ENCODE measurements at places on chromosomes 7 and 10.

- no peak for DNase-seq
These were observed 569.4 kb downstream of the CALN1 start for GRCh38 chr7:71842786-71843185.

DNA sequence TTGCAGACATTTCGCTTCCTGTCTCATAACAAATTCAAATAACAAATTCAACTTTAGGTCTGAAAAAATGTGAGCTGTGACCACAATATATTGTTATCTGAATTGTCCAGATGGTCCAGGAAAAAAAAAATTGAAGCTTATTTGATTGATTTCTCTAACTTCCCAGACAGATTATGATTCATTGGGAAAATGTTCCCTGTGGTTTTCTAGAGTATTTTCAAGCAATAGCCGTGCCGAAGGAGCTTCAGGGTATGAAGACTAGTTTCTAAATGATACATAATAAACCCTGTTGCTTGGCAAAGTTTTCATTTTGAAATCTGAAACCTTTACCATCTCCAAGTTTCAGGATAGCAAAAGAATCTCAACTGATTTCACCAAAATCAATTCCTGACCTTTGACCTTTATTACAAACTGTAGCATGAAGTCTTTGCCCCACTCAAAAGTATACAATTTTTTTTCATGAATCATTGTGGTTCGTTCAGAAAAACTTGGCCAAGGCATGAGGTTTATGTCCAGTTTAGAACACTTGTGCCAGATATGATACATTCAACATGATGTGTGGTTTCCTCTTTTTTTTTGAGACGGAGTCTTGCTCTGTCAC, 109.9 kb downstream of the JCAD start:
- DNase-seq: no peak

DNA sequence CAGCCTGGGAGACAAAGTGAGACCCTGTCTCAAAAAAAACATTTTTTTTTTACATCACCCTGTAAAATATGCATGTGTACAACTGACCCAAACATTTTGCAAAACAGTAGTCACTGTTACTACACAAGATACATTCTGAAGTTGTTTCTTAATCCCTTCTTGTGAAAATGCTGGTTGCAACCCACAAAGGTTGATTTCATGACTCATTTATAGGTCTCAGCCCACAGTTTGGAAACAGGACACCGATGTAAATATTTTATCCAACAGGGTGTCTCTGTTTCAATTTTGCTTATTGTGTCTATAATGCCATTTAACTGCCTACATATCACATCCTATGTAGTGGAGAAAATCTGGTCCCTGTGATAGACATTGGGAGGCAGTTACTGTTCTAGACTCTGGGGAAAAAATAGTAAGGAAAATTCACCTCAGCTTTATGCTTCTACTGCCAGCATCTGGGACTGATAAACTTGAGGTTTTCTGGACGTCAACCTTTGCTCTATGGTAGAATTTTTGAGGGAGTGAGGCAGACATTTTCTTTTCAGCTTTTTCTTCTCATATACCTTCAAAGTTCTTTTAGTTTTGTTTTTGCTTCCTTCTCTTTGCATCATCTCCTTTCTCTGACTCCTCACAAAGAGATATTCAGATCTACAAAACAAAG, 1.6 kb upstream of the RAB19 start:
- no peak for DNase-seq

- no peak for DNase-seq
These were observed at the start of gene ZNF467 for GRCh38 chr7:149773446-149774236. Gene ZNF467 (minus strand): TSS chr7:149773588. CDS start chr7:149771032, 2,556 bp downstream.

DNA sequence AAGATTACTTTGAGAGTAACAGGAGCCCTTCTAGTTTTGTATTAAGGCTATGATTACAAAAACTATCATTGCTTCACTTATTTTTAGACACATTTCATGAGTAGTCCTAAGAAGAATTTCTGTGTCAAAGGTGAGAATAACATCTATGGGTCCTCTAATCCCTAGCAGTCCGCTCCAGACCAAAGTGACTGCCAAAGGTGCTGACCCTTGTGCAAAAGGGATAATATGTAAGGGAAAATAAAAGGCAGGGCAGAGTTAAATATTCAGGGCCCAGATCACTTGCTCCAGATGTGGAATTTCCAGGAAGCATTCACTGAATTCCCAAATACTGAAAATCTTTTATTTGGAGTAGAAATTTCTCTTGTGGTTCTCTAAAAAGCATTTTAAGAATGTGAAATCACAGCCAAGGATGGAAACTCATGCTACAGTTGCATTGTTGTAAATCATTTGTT, 29.3 kb downstream of the RHOBTB1 start:
- no peak for DNase-seq

DNA sequence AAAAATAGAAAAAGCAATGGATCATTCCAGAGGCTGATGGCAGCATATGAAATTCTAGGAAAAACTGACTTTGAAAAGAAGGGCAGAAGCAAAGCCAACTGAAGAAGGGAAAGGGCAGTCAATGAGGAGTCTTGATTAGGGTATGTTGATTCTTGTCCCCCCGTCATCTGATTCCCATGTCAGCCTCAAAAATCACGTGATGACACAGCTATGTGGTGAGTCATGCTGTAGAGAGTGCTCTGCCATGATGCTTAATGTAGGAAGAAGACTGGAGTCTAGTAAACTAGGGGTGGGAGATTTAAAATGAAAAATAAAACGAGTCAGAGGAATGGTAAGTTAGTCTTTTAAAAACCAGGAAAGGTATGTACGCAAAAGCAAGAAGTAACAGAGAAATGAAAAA, 3.9 kb upstream of the POU6F2 start:
- no peak for DNase-seq

DNA sequence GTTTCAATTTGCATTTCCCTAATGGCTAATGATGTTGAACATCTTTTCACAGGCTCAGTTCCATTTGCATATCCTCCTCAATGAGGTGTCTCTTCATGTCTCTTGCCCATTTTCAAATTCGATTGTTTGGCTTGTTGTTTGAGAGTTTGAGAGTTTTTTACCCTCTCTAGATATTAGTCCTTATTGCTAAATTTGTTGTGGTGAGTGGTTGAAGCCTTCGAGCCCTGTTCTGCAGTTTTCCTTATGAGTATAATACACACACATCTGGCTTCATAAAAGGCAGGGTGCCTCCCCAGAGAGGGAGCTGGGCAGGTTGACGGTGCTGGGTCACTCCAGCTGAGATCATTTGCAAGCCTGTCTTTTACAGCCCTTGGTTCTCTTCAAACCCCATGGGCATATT, 65.1 kb downstream of the RGS10 start:
- DNase-seq: no peak

GRCh38 chr10:28623483-28623882, 53.8 kb upstream of the BAMBI start:
- no peak for DNase-seq

- no peak for DNase-seq
These were observed 882 bp upstream of the GAL3ST4 start for GRCh38 chr7:100169147-100169850.

DNA sequence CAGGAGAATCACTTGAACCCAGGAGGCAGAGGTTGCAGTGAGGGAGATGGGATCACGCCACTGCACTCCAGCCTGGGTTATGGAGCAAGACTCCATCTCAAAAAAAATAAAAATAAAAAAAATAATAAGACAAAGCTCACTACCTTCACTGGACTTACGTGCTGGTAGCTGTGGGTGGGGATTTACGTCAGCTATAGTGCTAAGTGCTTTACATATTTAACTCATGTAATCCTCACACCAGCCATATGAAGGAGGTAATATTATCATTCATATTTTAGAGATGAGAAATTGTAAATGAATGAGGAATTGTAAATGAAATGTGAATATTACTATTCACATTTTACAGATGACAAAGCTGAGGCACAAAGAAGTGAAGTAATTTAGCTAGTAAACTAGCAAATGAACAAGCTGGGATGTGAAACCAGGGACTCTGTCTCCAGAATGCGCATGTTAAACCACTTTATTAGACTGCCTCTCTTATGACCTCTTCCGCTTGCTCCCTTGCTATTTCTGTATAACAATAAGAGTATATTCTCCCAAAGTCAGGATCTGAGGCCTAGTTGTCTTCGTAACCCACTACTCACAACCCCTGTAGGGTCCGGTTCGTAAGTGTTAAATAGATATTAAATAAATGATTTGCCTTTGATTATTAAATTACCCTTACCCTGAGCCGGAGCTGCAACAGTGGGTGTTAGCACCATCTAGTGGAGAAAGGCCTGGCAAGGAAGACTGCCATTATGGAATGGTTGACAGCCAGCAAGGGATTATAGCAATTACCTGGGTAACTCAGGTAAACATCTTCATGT, 70.2 kb downstream of the HTR7 start:
- no peak for DNase-seq

DNA sequence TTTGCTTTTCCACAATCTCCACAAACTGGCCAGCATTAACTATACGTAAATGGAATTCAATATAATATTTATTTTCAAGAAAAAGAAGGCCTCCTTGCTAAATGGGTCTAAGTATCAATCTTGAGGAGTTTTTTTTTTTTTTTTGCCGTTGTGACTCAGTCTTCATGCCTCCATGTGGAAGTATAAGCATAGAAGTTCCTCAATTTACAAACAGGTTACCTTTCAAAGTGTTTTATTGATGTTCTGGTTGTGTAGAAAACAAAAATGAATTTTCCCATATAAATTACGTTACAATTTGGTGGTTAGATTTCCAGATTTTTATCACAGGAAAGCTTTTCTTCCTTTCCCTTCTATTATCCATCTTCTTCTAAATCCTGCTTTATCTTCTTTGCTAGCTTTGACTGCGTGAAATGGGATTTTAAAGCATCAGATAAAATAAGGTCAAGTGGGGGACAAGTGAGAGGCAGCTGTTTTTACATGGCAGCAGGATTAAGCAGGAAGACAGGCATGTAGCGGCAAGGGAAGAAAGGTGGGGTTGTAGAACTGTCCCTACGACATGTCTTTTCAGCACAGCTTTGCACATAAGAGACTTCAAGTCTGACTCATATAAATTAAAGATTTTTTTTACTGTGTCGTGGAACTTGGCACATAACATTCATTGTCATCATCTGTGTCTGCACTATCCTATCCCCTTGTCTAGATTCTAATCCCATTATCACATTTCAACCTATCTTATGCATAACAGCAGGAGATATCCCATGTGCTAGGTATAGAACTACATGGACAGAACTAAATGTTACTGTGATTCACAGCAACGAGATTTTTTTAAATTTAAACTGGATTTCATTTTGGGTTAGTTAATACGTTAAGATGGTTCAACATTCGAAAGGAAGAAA, 135.3 kb upstream of the FAM3C start:
- DNase-seq: no peak

DNA sequence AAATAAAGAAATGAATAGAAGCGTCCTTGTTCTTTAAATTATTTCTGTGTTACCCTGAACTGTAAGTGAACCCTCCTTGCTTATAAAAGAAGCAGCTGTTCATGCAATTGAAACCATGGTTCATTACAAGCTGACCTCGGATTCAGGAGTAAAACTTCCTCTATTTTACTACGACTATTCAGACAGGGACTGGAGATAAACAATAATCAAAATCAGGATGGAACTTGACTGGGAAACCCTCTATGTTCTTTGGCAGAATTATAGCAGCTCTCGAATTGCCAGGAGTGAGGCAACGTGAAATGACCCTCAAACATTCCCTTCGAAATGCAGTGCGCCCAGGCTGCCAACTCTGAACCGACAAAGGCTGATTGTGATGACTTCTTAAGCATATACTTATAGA, 172.1 kb downstream of the CYP26A1 start:
- no peak for DNase-seq

GRCh38 chr7:151611041-151611440, 91.3 kb upstream of the RHEB start:
- DNase-seq: no peak
